Stimulated activated CD8-positive, alpha-beta memory T cell treated with anti-CD3 and anti-CD28 coated beads, Interleukin-4, amount 100 ng/mL, for 1 hour (primary cell): ENCODE measurements at places on chromosomes 2 and 18.

GRCh38 chr2:32862269-32863055 lies 84.3 kb upstream of the LTBP1 start:
- no peak for DNase-seq

DNA sequence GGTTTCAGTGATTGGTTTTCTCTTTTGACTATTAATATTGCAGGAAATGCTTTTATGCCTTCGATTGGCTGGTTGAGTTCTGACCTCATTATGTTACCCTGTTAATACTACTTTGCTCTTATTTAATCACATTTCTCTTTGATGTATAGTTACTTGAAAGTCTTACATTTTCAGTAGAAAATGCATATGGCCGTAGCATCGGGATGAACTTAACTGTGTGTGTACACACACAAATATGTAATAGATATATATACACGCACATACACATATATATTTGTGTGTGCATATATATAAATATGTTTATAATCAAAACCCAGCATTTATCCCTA lies 1.6 kb downstream of the EPC2 start:
- DNase-seq: no peak

DNA sequence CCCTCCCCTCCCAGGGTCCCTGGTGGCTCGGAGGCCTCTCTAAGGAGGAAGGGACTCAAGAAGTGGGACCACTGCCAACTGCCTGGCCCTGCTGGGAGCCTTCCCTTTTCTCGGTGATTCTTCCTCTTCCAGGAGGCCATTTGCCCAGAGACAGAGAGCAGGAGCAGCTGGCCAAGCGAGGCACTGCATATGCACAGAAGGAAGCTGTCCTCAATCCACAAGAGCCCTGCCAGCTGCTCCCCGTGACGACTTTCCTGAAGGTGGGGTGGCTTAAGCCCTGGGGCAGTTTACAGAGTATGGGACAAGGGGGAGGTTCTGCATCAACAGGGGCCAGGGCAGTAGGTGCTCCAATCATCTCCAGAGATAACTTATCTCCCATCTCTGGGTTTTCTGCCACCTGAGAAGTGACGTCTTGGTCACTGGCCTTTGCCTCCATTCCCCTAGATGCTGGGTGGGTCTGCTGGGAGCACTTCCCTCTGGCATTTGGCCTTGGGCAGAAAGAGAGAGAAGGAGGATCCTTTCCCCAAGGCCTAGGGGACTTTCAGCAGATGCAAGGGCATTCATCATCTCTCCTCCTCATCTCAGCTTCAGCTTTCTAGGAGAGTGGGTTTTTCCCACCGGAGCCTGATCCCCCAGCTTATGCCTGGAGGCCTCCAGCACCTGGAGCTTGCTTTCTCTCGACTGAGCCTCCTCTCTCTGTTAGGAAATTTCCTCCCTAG lies 28.5 kb downstream of the CIB4 start:
- no peak for DNase-seq

DNA sequence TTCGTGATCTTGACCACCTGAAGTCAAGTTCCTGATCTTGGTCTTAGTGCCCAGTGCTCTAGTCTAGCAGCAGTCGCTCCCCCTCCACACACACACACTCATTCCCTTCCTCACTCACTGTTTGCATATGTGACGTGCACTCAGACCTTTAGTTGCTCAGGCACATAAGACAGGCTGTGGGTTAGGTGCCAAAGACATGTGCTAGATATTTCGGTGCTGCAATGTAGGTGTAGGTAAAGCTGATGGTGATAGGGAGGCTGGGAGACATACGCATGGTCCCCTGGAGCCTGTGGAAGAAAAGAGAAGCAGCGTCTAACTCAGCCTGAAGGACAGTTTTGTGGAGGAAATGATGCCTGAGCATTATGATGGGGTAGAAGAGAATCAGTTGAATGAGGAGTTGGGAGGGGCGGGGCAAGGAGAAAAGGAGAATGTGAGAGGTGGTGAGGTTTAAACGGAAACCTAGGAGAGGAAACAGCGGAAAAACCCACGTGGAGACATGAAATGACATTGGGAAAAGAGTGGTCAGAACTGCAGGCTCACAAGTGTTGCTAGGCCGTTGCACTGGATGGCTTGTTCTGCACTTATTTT lies 3.8 kb downstream of the TTC39C start:
- DNase-seq: no peak

DNA sequence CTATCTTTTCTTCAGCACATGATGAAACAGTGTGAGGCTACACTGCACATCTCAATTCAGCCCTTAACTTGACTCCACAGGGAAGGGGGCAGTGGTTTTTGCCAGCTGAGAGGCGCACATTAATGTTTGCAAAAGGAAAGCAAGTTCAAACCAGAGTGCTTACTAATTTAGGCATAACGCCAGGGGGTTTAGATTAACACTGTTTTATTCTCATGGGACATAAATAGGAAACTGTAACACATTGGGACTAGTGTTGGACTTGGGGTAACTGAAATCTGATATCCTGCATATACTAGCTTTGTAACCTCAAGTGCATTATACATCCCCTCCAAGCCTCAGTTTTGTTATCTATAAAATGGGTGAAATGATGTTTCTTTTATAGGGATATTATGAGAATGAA lies 821.2 kb upstream of the ID2 start:
- no peak for DNase-seq
